ENCODE measurements at places on chromosomes 1 and 21. TPM values are rescaled to one million over a fixed set of nuclear protein-coding genes. Genes with fewer than 3 reads are reported as not detected.

Gene S1PR1
- total RNA-seq = 292 TPM

Gene OR2G6
- not detected for total RNA-seq

DNA sequence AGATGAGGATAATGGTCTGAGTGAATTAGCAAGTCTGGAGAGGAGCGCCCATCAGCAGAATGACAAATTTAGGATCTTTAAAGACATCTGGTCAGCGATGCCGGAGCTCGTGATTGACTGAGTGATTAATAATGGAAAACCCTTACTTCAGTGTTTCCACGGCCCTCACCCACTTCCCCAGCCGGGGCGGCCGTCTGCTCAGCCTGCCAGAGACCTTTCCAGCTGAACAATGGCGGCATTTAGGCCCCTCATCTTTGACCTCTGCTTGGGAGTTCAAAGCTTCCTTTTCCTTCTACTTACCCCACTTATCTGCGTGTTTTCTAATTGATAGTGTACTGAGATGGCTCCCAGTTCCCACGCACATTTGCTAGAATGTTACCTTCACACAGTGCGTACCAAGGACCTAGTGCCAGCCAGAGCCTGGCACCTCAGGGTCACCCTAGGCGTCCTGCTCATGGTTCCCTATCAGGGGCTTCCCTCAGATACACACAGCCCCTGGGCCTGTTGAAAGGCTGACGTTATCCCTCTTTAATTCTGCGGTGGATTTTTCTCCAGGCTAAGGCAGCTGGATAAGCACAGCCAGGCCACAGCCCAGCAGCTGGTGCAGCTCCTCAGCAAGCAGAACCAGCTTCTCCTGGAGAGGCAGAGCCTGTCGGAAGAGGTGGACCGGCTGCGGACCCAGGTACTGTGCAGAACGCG lies 232.8 kb downstream of the SDCCAG8 start:
- no peak for DNase-seq
- H3K4me3 ChIP-seq = no peak overlapping the region
- peak overlapping the region; percentile 77 for H3K27ac ChIP-seq

- H3K4me1 ChIP-seq = no peaks in the 10 kb centered on the region
- H3K4me3 ChIP-seq = no peak within 1 kb of the TSS
- no peak for DNase-seq
- H3K36me3 ChIP-seq = no peaks in the 10 kb centered on the region
- H3K27me3 ChIP-seq = peaks cover 24% of the 10 kb centered on the region
Measured at GRCh38 chr1:17248781-17249180, at the start of gene PADI3. Gene PADI3 (plus strand): TSS chr1:17249098. CDS start chr1:17249138, 40 bp downstream.

DNA sequence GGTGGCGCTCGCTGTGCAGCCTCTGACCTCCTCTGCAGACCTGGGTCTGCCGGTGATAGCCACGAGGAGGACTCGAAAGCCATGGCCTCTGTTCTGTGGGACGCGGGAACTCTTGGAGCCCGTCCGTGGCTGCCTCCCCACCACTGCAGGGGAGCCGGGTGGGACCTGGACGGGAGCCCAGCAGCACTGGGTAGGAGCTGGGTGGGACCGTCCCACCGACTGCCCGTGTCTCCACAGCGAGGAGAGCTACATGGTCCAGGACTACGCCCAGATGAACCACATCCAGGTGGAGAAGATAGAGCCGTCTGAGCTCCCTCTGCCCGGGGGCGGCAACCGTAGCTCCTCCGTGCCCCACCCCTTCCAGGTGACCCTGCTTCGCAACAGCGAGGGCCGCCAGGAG lies 23.7 kb downstream of the ARHGEF16 start:
- no peaks in the 10 kb centered on the region for H3K27me3 ChIP-seq
- no peak overlapping the region for H3K4me3 ChIP-seq
- no peaks in the 10 kb centered on the region for H3K4me1 ChIP-seq
- no peak overlapping the region for H3K27ac ChIP-seq
